Thoracic aorta (tissue), 2 donors: ENCODE measurements at places on chromosomes 13 and 19.

- H3K4me1 ChIP-seq: peaks cover 45% of the 10 kb centered on the region
- H3K4me3 ChIP-seq: peak overlapping the region; percentile 68
- DNase-seq: no peak
- no peaks in the 10 kb centered on the region for H3K36me3 ChIP-seq
- H3K27me3 ChIP-seq: peaks cover 13% of the 10 kb centered on the region
- peak overlapping the region; percentile 52 for H3K27ac ChIP-seq
Measured at GRCh38 chr19:11422163-11423065, 3.3 kb upstream of the RGL3 start.

DNA sequence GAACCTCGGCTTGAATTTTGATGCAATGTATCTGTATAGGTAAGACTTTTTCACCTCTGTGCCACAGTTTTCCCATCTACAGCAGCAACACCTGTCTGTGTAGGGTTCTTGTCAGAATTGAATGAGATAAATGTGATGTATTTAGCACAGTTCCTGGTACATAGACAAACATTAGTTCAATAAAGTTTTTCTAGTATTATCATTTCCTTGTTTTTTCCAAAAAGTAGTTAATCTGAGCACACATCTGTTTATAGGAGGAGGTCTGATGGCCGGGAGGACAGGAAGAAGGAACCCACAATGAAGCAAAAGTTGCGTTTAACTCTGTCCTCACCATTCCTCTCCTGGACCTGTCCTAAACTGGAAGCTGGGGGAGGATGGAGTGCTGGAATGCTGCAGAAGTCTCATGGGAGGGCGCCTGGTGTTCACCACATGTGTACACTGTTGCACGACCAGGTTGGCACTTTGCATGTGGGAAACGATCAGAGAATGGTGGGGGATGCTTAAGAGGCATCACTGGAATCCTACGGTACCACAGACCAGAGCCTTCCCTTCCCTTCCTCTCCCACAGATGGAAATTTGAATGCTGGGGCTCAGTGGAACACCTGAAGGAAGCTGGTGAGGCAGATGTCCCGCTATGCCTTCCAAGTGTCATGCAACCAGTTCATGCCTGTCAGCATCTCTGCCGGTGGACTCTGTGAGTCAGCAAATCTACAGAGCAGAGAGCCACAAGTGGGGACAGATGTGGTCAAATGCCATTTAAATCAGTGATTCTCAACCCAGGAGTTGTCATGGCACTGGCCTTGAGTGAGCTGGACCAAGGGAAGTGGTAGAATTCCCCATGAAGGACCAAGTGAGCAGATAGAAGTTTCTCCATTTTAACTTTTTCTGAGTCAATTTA is 315.6 kb downstream of the DLEU7 start:
- H3K36me3 ChIP-seq: no peaks in the 10 kb centered on the region
- H3K27me3 ChIP-seq: no peaks in the 10 kb centered on the region
- DNase-seq: no peak

DNA sequence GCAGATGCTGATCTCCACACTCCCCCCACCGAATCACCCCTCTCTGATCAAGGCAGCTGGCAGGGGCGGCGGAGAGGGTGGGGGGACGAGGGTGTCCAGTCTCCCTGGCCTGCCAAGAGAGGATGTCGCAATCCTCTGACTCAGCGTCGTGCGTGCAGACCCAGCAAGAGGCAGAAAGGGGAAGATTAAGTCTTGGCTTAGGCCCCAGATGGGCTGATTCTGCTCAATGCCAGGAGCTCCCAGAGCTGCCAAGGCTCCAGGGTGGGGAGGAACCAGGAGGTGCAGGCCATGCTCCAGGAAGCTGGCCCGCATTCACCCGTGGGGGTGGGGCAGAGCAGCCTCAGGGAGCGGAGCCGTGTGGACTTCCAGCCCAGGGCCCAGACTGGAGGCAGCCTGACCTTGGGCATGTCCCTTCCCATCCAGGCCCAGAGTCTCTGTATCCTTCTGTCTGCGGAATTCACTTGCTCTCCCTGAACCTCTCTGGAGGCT is 6.6 kb upstream of the BCL3 start:
- H3K36me3 ChIP-seq: no peaks in the 10 kb centered on the region
- H3K27me3 ChIP-seq: no peaks in the 10 kb centered on the region
- peak overlapping the region; percentile 67 for H3K27ac ChIP-seq
- peaks cover 80% of the 10 kb centered on the region for H3K4me1 ChIP-seq
- peak; percentile 96 for DNase-seq
- H3K4me3 ChIP-seq: peak overlapping the region; percentile 10

- H3K36me3 ChIP-seq: no peaks in the 10 kb centered on the region
- DNase-seq: no peak
- no peaks in the 10 kb centered on the region for H3K4me1 ChIP-seq
- no peaks in the 10 kb centered on the region for H3K27me3 ChIP-seq
Measured at GRCh38 chr13:48775804-48776203, 122.1 kb downstream of the CYSLTR2 start.

GRCh38 chr19:7611541-7612279 is 16.0 kb downstream of the CAMSAP3 start:
- no peak for DNase-seq
- no peaks in the 10 kb centered on the region for H3K36me3 ChIP-seq
- no peaks in the 10 kb centered on the region for H3K4me1 ChIP-seq
- no peaks in the 10 kb centered on the region for H3K27me3 ChIP-seq
- H3K27ac ChIP-seq: no peak overlapping the region
- no peak overlapping the region for H3K4me3 ChIP-seq

DNA sequence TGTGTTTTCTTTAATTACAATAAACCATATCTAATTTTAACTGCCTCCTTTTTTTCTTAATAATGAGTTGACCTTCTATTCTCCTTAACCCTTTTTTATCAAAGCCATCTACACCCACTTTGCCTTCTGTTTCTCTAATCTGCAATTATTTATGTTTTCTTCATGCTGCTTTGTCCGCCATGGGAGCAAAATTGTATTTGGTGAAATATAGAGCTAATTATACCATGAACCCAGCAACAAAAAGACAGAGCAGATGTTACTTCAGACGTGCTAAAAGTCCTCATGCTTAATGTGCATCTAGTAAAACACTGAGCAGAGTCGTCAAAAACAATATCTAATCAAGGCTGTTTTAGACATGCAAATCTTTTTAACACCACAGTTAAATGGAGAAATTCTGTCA is 264.7 kb downstream of the DACH1 start:
- H3K27me3 ChIP-seq: no peaks in the 10 kb centered on the region
- H3K4me3 ChIP-seq: no peak overlapping the region
- no peaks in the 10 kb centered on the region for H3K4me1 ChIP-seq
- H3K36me3 ChIP-seq: no peaks in the 10 kb centered on the region

GRCh38 chr19:29665826-29666577 is 741 bp downstream of the PLEKHF1 start:
- no peaks in the 10 kb centered on the region for H3K36me3 ChIP-seq
- peak overlapping the region; percentile 95 for H3K27ac ChIP-seq
- H3K27me3 ChIP-seq: no peaks in the 10 kb centered on the region
- peak overlapping the region; percentile 94 for H3K4me3 ChIP-seq
- no peak for DNase-seq

DNA sequence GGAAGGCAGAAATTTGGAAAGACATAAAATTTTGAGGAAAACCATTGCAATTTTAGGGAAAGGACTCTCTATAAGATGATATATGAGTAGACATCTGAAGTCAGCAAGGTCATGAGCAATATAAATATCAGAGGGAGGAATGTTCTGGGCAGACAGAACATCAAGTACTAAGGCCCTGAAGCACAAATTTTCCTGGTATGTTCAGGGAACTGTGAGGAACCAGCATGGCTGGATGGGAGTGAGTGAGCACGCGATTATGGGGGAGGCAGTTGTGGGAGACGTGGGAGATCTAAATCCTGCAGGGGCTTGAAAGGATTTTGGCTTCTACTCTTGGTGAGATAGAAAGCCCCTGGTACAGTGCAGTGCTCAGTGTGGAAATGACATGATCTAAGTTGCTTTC is 112.0 kb downstream of the TBC1D4 start:
- peaks cover 18% of the 10 kb centered on the region for H3K4me1 ChIP-seq
- no peaks in the 10 kb centered on the region for H3K36me3 ChIP-seq
- H3K27me3 ChIP-seq: no peaks in the 10 kb centered on the region
- DNase-seq: no peak
- H3K4me3 ChIP-seq: no peak overlapping the region

DNA sequence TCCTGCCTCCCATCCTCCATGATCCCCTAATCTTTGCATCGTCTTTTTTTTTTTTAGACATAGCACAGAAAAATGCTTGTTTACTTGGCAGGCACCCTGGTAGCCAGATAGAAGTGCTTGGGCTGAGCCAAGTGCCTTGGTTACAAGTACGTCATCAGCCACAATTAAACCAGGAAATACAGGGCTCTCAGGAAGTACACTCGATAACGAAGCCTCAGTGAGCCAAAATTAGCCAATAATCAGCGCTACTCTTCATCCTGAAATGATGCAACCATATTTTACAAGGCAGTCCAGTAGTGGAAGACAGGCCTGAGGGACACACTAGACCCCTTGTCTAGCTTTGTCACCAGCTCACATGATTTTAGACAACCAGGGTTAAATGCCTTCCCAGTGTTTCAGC is 194.0 kb upstream of the NBEA start:
- no peaks in the 10 kb centered on the region for H3K36me3 ChIP-seq
- H3K27me3 ChIP-seq: no peaks in the 10 kb centered on the region
- H3K4me1 ChIP-seq: no peaks in the 10 kb centered on the region
- no peak for DNase-seq
- H3K4me3 ChIP-seq: no peak overlapping the region
- H3K27ac ChIP-seq: no peak overlapping the region

DNA sequence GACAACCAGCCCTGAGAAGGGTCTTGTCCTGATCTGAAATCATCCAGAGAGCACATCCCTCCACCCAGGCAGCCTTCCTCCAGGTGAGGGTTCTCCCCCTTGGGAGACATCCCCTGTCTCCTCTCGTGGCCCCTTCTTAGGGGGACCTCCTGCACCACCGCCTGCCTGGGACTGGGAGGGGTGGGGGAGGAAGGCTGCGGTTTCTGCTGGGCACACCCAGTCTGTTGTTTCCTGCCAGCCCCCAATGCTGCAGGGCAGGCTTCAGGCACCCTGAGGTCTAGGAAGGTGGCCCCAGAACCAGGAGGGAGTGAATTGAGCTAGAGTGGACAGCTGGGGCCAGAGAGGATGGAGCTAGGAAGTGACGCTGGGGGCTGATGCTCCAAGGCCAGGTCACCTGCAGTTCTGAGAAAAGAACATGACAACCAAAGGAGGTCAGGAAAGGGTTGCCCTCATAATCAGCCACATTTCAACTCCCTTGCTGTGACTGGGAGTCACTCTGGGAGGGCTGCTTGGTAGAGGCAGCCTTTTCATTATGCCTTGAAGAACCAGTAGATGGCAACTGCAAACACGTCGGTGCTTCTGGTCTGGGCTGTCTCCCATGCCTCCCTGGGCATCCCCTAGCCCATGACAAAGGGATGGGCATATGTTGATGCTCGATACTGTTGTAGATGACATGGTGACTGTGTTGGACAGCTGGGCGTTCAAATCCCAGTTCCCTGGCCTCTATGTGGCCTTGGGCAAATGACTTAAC is 1.4 kb downstream of the ARHGEF18 start:
- H3K27me3 ChIP-seq: no peaks in the 10 kb centered on the region
- H3K4me3 ChIP-seq: no peak overlapping the region
- H3K36me3 ChIP-seq: no peaks in the 10 kb centered on the region
- no peak overlapping the region for H3K27ac ChIP-seq

- H3K36me3 ChIP-seq: no peaks in the 10 kb centered on the region
- DNase-seq: no peak
- H3K27me3 ChIP-seq: no peaks in the 10 kb centered on the region
- no peak overlapping the region for H3K27ac ChIP-seq
- H3K4me3 ChIP-seq: no peak overlapping the region
- H3K4me1 ChIP-seq: no peaks in the 10 kb centered on the region
Measured at GRCh38 chr19:18620902-18621301, 8.2 kb downstream of the TMEM59L start.

DNA sequence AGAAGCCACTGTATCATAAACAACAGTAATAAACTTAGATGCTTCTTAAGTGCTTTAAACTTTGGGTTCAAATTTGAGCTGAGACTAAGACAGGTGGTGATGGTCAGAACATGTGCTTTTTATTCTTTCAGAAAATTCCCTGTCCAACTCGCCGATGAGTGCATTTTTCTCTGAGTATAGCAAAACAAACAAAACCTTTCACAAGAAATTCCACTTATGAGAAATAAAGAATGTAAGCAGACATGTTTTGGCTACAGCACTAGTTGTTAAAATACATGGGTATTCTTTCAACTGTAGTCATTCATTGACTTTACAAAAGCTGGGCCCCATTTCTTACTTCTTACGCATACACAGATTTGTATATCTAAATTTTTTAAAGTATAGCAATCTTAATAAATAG is 125.6 kb downstream of the SPRY2 start:
- no peaks in the 10 kb centered on the region for H3K4me1 ChIP-seq
- H3K27ac ChIP-seq: no peak overlapping the region
- H3K27me3 ChIP-seq: no peaks in the 10 kb centered on the region
- H3K36me3 ChIP-seq: no peaks in the 10 kb centered on the region
- no peak for DNase-seq

- peaks cover 13% of the 10 kb centered on the region for H3K4me1 ChIP-seq
- H3K27ac ChIP-seq: no peak overlapping the region
- no peak for DNase-seq
- peak overlapping the region; percentile 90 for H3K4me3 ChIP-seq
Measured at GRCh38 chr19:13951799-13952153, 533 bp upstream of the DCAF15 start.

- no peak overlapping the region for H3K4me3 ChIP-seq
- no peak for DNase-seq
- H3K36me3 ChIP-seq: no peaks in the 10 kb centered on the region
Measured at GRCh38 chr13:88217372-88217771, 546.2 kb downstream of the SLITRK5 start.

DNA sequence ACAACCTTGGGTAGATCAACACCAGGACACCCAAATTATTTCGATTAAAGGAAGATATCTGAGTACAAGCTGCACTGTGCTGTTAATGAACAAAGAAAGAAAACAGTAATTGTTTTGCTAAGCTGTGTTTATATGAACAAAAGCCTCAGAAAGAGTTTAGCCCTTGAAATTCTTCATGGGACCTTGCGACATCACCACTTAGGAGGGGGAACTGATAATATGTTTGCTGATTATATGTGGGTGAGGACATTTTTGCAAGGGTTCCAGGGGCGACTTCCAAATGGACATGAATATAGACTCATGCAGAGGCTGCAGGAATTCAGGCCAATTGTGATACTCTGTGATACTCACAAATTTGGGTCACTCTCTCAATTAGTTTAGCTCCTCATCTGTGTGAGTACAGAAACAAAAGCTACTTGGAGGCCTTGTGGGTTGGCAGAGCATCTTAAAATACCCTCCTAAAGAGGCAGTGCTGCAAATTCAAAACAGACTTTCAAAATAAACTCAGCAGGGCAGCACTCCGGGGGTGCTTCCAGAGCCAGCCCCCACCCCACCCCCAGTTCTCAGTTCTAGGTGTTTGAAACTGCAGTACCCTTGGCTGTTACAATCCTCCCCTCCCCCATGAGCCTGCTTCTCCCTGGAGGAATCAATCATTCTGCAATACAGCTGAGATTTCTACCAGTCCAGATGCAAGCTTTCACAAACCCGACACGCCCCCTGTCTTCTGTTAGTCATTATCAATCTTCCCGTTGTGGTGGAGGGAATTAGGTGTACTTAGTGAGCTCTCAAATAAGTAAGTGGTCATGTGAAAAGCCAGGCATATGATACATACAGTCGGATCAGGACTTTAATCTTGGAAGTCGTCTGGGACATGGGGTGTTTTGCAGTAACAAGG is 97.0 kb upstream of the MBNL2 start:
- no peak overlapping the region for H3K27ac ChIP-seq
- no peak for DNase-seq
- H3K4me3 ChIP-seq: no peak overlapping the region
- no peaks in the 10 kb centered on the region for H3K27me3 ChIP-seq
- peaks cover 24% of the 10 kb centered on the region for H3K4me1 ChIP-seq

- H3K4me1 ChIP-seq: no peaks in the 10 kb centered on the region
- H3K27me3 ChIP-seq: no peaks in the 10 kb centered on the region
- H3K36me3 ChIP-seq: peaks cover 22% of the 10 kb centered on the region
- no peak overlapping the region for H3K4me3 ChIP-seq
- H3K27ac ChIP-seq: no peak overlapping the region
- no peak for DNase-seq
Measured at GRCh38 chr19:36986601-36987000, 70.5 kb downstream of the ZNF568 start.
